Endothelial cell of umbilical vein (primary cell): ENCODE measurements at places on chromosomes 6 and 20. TPM values are rescaled to one million over a fixed set of nuclear protein-coding genes. Genes with fewer than 3 reads are reported as not detected.
A peak's percentile ranks its signal among the peaks of the same experiment; 100 is the strongest.

- no peaks in the 10 kb centered on the region for H3K27me3 ChIP-seq
- no peak for DNase-seq
- H3K4me1 ChIP-seq: no peaks in the 10 kb centered on the region
- H3K36me3 ChIP-seq: no peaks in the 10 kb centered on the region
- H3K27ac ChIP-seq: no peak overlapping the region
- no peak overlapping the region for H3K4me3 ChIP-seq
These were observed 105.8 kb upstream of the ADGRF1 start for GRCh38 chr6:47147836-47148344.

- H3K36me3 ChIP-seq: no peaks in the 10 kb centered on the region
- H3K27me3 ChIP-seq: no peaks in the 10 kb centered on the region
- H3K4me1 ChIP-seq: peaks cover 12% of the 10 kb centered on the region
- H3K4me3 ChIP-seq: no peak overlapping the region
These were observed 13.0 kb downstream of the MPC1 start for GRCh38 chr6:166369782-166370181.

Gene DNAH8
- 0.29 and 0.97 TPM in 2 replicates for total RNA-seq

- DNase-seq: peak; percentile 82
- H3K4me3 ChIP-seq: no peak overlapping the region
- no peaks in the 10 kb centered on the region for H3K36me3 ChIP-seq
- peaks cover 19% of the 10 kb centered on the region for H3K4me1 ChIP-seq
These were observed 56.8 kb downstream of the KCNS1 start for GRCh38 chr20:45044084-45044573.

Gene PPP1R14C
- not detected in 2 replicates for total RNA-seq

DNA sequence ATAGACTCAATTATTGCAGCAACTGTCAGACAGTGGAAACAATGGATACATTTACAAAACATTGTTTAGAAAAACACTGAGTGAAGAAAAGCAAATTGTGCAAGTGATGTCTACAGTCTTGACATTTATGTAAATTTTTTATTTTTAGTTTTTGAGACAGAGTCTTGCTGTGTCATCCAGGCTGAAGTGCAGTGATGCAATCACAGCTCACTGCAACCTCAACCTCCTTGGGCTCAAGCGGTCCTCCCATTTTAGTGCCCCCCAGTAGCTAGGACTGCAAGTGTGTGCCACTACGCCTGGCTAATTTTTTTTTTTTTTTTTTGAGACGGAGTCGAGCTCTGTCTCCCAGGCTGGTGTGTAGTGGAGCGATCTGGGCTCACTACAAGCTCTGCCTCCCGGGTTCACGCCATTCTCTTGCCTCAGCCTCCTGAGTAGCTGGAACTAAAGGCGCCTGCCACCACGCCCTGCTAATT lies 9.7 kb downstream of the CNBD2 start:
- no peaks in the 10 kb centered on the region for H3K36me3 ChIP-seq
- peaks cover 2% of the 10 kb centered on the region for H3K27me3 ChIP-seq
- no peak overlapping the region for H3K4me3 ChIP-seq
- no peak for DNase-seq
- no peak overlapping the region for H3K27ac ChIP-seq
- no peaks in the 10 kb centered on the region for H3K4me1 ChIP-seq

DNA sequence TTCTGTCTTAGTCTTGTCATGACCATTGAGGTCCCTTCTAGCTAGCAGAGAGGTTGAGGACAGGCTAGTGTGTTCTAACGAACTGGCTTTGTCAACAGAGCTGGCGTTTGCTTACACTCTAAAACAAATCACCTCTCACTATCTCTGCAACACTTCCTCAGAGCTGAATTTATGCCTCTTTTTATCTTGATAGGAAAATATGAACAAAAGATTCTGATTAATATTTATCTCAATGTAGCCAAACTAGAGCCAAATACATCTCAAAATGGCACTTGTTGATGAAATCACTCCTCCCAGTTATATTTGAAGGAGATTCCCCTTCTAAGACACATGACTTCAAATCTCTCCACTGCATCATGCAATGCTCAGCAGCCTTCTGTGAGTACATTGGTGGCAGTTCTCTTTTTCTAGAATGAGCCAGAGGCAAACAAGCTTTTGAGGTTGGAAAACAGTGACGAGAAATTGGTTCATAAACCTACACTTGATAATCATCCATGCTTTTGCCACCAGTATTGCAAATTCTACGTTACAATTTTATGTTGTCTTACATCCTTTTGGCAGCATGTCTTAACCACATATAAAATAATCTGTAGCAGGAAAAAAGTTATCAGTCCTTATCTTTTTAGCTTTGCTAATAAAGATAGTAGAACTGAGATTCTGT lies 615.7 kb upstream of the CITED2 start:
- H3K36me3 ChIP-seq: no peaks in the 10 kb centered on the region
- H3K27ac ChIP-seq: no peak overlapping the region
- H3K4me3 ChIP-seq: no peak overlapping the region
- H3K27me3 ChIP-seq: no peaks in the 10 kb centered on the region
- no peaks in the 10 kb centered on the region for H3K4me1 ChIP-seq

DNA sequence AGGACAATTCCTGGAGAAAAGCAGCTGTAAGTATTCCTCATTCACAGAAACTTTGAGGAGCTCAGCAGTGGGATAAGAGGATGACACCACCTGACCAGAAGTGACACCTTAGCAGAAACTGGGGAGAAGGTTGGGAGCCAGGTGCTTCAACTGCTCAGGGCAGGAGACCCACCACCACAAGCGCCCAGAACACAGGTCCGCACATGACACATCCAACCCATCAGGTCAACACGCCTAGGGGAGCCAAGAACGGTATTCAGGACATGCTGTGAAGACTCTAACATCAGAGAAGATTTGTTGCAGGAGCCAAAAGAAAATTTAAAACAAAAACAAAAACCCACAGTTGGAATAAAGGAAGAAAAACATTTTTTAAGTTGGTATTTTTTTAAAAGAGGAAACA lies 50.5 kb downstream of the SLC23A2 start:
- H3K4me3 ChIP-seq: no peak overlapping the region
- H3K27me3 ChIP-seq: no peaks in the 10 kb centered on the region
- peak overlapping the region; percentile 71 for H3K27ac ChIP-seq
- no peak for DNase-seq
- no peaks in the 10 kb centered on the region for H3K36me3 ChIP-seq
- H3K4me1 ChIP-seq: peaks cover 12% of the 10 kb centered on the region

GRCh38 chr20:17602493-17602892 lies 32.6 kb downstream of the DSTN start:
- H3K4me1 ChIP-seq: no peaks in the 10 kb centered on the region
- no peak overlapping the region for H3K4me3 ChIP-seq
- H3K27ac ChIP-seq: no peak overlapping the region
- peaks cover 6% of the 10 kb centered on the region for H3K36me3 ChIP-seq

- H3K4me1 ChIP-seq: peaks cover 14% of the 10 kb centered on the region
- DNase-seq: peak; percentile 77
- H3K36me3 ChIP-seq: no peaks in the 10 kb centered on the region
- no peak overlapping the region for H3K27ac ChIP-seq
These were observed 128.5 kb upstream of the CDYL start for GRCh38 chr6:4647414-4648365.

- no peaks in the 10 kb centered on the region for H3K36me3 ChIP-seq
- no peak overlapping the region for H3K27ac ChIP-seq
- DNase-seq: no peak
- H3K4me1 ChIP-seq: no peaks in the 10 kb centered on the region
- H3K4me3 ChIP-seq: no peak overlapping the region
These were observed 101.2 kb upstream of the COL21A1 start for GRCh38 chr6:56348578-56348977.

Gene EYA4
- total RNA-seq: not detected in 2 replicates

- peaks cover under 1% of the 10 kb centered on the region for H3K4me1 ChIP-seq
- H3K27me3 ChIP-seq: no peaks in the 10 kb centered on the region
- no peak overlapping the region for H3K4me3 ChIP-seq
- no peak for DNase-seq
These were observed 27.4 kb upstream of the PXDC1 start for GRCh38 chr6:3778701-3779573.

DNA sequence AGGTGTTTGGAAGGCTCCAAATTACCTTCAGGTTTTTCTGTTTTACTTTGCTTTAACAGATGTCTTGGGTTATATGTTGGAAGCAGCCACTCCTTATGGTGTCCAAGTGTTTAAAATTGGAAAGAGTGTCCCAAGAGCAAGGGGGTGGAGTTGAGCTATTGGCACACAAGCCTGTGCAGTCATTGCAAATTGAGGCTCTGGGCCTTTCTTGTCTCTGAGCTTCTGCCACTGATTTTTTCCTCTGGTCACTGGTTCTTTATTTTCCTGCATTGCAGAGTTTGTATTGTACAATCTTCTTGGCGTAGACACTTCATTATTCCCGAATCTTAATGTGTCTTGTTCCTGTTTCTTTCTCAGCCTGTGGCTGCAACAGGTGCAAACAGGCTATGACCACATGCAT lies 598.8 kb downstream of the RNF144B start:
- H3K4me3 ChIP-seq: no peak overlapping the region
- no peak overlapping the region for H3K27ac ChIP-seq
- H3K36me3 ChIP-seq: no peaks in the 10 kb centered on the region
- H3K27me3 ChIP-seq: no peaks in the 10 kb centered on the region
- no peak for DNase-seq

Gene LTA
- total RNA-seq: 0.46 TPM in 1 of 2 replicates, not detected in the other

GRCh38 chr6:113457751-113458150 lies 399.4 kb upstream of the MARCKS start:
- no peaks in the 10 kb centered on the region for H3K27me3 ChIP-seq
- no peaks in the 10 kb centered on the region for H3K36me3 ChIP-seq
- peak overlapping the region; percentile 35 for H3K27ac ChIP-seq
- peaks cover 22% of the 10 kb centered on the region for H3K4me1 ChIP-seq

Gene TFAP2A
- not detected in 2 replicates for total RNA-seq

Gene JPH2
- not detected in 2 replicates for total RNA-seq

DNA sequence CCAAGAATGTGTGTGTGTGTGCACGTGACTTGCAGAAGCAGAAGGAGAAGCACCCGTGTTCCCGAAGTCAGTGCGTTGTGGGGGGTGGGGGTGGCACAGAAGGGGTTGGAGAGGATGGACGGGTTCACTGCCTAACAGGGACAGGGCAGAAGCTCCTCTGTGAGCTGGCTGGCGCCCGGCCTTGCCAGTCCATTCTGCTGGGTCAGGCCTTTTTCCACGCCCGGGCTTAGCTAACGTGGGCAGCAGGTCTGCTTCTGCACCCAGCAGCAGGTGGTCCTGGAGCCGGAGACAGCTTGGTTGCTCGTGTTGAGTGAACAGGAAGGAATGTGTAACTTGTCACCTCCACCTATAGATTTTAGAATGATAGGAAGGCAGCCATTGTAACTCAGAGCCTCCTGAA lies 374.4 kb downstream of the CDH4 start:
- no peaks in the 10 kb centered on the region for H3K4me1 ChIP-seq
- H3K27ac ChIP-seq: no peak overlapping the region
- DNase-seq: no peak
- no peaks in the 10 kb centered on the region for H3K27me3 ChIP-seq

Gene SOBP
- 6.1 and 6.6 TPM in 2 replicates for total RNA-seq

GRCh38 chr6:67839818-67840217 lies 795.3 kb upstream of the ADGRB3 start:
- H3K4me3 ChIP-seq: no peak overlapping the region
- no peak overlapping the region for H3K27ac ChIP-seq
- H3K27me3 ChIP-seq: no peaks in the 10 kb centered on the region
- H3K36me3 ChIP-seq: no peaks in the 10 kb centered on the region
- no peak for DNase-seq
- no peaks in the 10 kb centered on the region for H3K4me1 ChIP-seq

- no peaks in the 10 kb centered on the region for H3K36me3 ChIP-seq
- no peak for DNase-seq
- H3K4me3 ChIP-seq: no peak overlapping the region
- H3K4me1 ChIP-seq: no peaks in the 10 kb centered on the region
These were observed 36.8 kb upstream of the SAMD3 start for GRCh38 chr6:130259557-130259956.

DNA sequence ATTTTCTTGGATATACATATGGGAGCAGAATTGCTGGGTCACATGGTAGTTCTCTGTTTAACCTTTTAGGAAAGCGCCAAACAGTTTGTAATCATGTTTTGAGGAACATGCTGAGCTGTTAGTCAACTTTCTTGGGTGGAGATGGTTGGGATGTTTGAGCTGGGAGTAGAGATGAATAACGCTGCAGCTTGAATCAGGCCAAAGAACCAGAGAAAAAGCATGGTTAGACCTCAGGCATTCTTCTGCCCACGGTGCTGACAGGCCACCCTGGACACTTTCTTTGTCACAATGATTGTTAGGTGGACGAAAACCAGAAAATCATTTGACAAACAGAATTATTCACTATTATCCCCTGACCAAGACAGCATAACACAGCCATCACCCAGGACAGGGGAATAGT lies 66.8 kb downstream of the PRDM1 start:
- H3K4me3 ChIP-seq: no peak overlapping the region
- no peaks in the 10 kb centered on the region for H3K4me1 ChIP-seq
- H3K36me3 ChIP-seq: no peaks in the 10 kb centered on the region
- DNase-seq: no peak
- no peak overlapping the region for H3K27ac ChIP-seq

Gene SLC4A11
- 10.2 and 15.5 TPM in 2 replicates for total RNA-seq

Gene PLEKHG1
- total RNA-seq: 49.7 and 62.5 TPM in 2 replicates

Gene SMPD2
- total RNA-seq: 6.9 and 8.5 TPM in 2 replicates

DNA sequence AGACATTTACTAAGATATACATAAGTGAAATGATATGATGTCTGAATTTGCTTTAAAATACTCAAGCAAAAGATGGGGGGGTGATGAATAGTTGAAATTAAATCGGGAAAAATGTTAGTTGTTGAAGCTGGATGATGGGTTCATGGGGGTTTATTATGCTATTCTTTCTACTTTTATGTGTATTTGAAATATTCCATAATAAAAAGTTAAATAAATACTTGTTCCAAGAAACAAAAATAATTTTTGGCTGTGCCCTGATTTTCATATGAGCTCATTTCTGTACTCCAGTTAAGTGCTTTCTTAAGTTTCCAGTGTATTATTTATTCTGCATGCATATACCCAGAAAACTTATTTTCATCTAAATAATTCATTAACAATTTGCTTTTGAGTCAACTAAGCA lies 138.6 kb downstream of the AIG1 start:
- H3K36me3 ChIP-seq: no peaks in the 10 kb centered on the region
- peaks cover 20% of the 10 kb centered on the region for H3K4me1 ChIP-seq
- no peak for DNase-seq
- H3K27me3 ChIP-seq: no peaks in the 10 kb centered on the region

- DNase-seq: no peak
- H3K27me3 ChIP-seq: no peaks in the 10 kb centered on the region
- H3K27ac ChIP-seq: no peak overlapping the region
- no peaks in the 10 kb centered on the region for H3K36me3 ChIP-seq
- H3K4me3 ChIP-seq: no peak overlapping the region
These were observed 376.9 kb downstream of the PHF3 start for GRCh38 chr6:64012351-64013001.

DNA sequence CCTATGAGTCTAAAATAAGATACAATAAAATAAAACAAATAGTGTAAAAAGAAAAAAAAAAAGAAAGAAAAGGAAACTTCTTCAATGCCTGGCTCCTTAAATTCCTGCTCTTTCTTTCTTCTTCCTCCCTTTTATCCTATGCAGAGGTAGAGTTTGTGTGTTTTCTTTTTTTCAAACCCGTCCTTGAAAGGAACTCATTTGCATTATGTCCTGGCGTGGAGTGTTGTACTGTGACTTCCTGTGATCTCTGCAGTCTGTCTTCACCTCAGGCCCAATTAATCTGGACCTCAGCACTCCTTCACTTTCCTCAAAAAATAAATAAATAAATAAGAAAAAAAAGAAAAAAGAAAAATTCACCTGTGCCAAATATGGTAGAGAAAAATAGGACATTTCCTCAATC lies 541.9 kb upstream of the SPTLC3 start:
- H3K4me1 ChIP-seq: no peaks in the 10 kb centered on the region
- H3K36me3 ChIP-seq: no peaks in the 10 kb centered on the region
- H3K27me3 ChIP-seq: no peaks in the 10 kb centered on the region
- DNase-seq: no peak
- H3K27ac ChIP-seq: no peak overlapping the region
